ENCODE measurements at places on chromosomes 12 and 14.
A peak's percentile ranks its signal among the peaks of the same experiment; 100 is the strongest.

DNA sequence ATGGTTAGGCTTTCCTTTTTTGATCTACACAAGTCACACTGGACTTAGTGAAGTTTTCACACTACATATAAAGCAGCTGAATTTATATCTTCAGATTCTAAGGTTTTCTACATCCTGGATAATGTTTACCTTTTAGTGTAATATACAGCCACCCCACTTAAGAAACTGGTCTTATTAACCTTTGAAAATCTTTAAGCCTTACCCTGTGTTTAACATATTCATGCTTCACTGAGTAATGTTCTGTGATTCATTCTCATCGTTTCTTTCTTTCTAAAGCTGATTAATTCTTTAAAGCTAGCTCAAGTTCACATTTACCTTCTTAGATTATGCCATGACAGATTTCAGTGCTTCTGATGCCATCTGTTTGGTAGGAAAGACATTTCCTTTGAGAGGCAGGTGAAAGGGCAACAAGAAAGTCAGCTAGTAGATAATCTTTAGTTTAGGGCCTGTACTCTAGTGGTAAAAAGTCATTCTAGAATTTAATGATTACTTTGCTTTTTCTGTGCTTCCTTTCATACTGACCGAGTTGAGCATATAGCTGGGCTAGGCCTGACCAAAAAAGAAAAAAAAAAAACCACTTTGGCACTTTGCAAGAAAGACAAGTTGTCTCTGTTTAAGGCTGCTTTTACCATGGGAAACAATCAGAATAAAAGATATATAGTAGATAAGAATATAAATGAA, 690.9 kb upstream of the FBXO33 start:
- no peak for DNase-seq

DNA sequence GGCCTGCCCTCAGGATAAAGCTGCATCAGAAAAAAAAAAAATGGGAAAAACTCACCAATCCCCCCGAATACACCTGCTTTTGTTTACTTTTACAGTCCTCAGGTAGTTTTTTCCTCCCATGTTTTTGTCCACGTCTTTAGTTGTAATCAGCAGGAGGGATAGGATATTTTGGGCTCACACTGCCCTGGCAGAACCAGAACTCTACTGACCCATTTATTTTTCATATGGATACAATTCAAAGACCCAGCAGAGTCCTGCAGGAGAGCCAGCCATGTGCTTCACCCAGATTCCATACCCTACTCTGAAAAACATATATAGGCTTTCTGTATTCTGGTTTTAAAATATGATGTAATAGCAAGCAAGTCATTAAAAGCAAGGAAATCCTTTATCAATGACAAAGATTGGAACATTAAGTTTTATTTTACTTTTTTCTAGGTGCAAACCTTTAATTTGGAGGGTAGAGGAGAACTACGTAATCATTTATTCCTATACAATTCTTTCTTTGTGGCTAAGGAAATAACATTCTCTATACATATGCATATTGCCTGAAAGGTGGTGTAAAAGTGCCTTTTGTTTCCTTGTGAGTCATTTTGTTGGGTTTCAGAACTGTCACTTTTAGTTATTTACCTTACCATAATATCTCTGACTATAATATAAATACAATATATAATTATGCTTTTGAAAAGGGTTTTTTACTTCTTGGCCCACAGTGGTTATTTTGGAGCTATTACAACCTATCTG, 19.1 kb downstream of the DACT1 start:
- no peak for DNase-seq

- DNase-seq, result no peak
These were observed 1.2 kb downstream of the SCNN1A start for GRCh38 chr12:6374028-6374785.

DNA sequence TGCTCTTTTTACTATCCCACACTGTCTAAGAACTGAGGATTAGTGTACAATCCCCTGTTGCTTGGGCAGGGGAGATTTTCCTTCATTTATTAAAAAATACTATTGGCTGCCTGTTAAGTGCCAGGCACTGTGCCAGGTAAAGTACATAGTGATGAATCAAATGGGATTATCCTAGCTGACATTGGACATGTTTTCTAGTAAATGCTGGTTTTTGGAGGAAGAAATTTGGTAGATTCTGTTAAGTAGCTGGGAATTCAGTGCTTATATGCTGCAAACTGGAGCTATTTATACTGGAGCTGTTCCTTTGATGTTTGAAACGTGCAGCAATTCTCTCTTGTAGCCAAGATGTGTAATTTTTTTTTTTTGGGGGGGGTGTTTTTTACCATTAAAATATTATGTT, 299.6 kb downstream of the EMP1 start:
- no peak for DNase-seq

- no peak for DNase-seq
These were observed 40.7 kb downstream of the WDR20 start for GRCh38 chr14:102180248-102180998.

DNA sequence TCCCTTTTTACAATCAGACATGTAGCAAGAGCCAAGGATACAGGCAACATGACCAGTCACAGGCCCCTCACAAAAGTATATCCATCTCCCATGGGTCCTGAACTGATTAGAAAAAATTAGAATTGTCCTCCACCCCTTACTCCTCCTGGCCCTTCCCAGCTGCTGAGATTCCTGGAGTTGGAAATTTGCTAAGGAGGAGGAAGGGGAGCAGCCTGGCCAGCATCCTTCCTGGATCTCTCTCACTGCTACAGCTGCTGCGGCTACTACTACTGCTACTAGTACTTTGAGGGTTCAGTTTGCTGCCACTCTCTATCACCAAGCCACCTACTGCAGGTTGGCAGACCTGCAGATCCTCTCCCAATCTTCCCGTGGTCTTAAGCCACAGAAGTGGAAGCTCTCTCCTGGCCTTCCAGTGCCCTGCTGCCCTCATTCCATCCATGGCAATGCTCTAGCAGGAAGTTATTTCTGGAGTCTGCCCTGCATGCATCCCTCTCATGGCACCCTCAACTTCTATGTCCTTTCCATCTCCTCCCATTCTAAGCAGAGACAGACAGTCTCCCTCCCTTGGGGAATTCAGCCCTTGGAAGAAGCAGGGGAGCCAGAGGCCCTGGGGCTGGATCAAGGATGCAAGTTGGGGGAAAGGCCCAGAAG, 1.0 kb downstream of the ITGA7 start:
- DNase-seq, result no peak

- DNase-seq, result peak; percentile 68
These were observed at the start of gene RIN3 for GRCh38 chr14:92513204-92513965. Gene RIN3, plus strand, starts transcription at chr14:92513781. Its CDS starts 152 bp downstream, at chr14:92513933.

GRCh38 chr12:41992022-41992421, 152.7 kb downstream of the GXYLT1 start:
- no peak for DNase-seq

- no peak for DNase-seq
These were observed 435.0 kb downstream of the NELL2 start for GRCh38 chr12:44441155-44441554.

- DNase-seq, result no peak
These were observed 150.9 kb upstream of the WSCD2 start for GRCh38 chr12:107978201-107978600.

GRCh38 chr14:68333262-68333661, 459.6 kb downstream of the ZFP36L1 start:
- DNase-seq, result no peak

GRCh38 chr12:65871865-65872645, 47.8 kb downstream of the HMGA2 start:
- no peak for DNase-seq

- DNase-seq, result peak; percentile 86
These were observed 14.3 kb upstream of the PAPLN start for GRCh38 chr14:73223049-73223448.

DNA sequence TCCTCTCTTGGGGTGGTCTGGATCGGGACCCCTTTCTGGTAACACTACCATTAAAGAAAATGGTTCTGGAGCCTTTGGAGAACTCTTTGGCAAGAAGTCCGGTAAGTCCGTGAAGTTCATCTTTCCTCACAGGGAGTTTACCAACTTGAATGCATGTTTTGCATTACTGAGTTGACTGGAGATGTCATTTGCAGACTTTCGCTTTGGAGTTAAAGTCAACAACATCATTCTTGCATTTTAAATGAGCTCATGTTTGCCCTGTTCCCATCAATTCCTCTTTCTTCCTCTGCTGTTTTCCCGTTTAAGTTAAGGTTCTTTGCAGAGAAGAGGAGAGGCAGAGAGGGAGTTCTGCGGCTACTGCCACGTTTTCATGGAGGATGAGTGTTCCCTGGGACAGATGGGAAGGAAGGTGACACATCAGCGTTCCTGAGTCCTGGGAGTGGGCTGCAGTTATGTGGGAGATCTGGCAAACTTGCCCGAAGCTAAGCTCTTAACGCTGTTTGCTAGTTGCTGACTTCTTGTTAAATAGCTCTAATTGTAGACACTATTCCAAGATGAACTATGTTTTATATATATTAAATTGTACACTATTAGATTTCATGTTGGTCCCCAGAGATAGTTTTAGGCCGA, 18.8 kb upstream of the PRICKLE1 start:
- peak; percentile 50 for DNase-seq

DNA sequence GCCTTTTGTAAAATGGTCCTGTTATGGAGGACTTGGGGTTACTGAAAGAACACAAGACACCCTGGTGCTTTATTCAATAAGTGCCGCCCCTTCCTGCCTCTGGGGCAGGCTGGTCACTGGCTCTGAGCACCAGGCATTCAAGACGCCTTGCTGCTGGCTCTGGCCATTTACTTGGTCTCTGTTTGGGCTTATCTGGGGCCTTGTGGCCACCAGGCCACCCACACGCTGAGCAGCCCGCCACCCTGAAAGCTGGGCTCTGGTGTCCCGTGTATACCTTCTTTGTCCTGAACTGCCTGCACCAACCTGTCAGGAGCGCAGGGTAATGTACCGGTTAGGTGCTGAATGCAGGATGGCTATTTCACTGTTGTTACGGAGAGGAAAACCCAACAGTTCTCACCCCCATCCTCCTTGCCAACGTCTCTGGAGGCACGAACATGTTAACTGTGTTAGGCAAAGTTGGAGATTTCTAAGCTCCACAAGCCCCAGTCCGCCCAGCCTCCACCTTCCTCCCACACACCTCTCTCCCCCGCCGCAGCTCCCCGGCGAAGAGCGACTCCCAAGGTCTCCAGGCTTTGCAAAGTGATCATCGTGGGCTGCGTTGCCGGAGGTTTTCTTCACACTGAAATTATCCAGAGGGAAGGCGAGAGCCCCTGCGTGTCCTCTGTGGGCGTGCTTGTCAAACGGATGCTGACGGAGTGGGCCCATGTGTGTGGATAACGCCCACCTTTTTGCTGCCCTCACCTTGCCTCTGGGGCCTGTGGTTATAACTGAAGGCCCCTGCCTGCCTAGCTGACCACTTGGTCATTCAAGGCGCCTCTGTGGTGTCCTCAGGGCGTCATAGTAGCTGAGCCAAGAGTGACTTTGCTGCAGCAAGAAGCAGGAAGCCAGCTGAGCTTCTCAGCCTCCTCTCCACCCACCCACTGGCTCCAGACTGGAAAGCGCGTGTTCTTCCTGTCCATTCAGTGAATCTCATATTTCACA, 18.8 kb upstream of the BEGAIN start:
- no peak for DNase-seq

- no peak for DNase-seq
These were observed 398.6 kb downstream of the ZFP36L1 start for GRCh38 chr14:68394118-68394763.

DNA sequence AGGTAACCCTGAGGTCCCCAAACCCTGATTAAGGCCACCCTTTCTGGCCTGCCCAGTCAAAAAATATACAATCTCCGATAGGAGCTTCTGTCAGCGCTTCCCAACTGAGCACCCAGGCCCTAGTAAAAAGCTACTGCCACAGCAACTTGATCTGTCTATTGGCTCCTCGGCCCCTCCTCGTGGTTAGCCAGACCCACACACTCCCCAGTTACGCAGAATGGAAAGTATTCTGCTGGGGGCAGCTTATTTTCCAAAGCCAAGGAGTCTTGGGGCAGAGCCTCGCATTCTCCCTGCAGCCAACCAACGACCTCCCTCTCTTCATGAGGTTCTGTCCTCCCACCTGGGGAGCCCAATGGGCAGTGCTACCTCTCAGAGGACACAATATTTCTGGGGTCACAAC, 32.1 kb downstream of the FMNL3 start:
- DNase-seq, result no peak

DNA sequence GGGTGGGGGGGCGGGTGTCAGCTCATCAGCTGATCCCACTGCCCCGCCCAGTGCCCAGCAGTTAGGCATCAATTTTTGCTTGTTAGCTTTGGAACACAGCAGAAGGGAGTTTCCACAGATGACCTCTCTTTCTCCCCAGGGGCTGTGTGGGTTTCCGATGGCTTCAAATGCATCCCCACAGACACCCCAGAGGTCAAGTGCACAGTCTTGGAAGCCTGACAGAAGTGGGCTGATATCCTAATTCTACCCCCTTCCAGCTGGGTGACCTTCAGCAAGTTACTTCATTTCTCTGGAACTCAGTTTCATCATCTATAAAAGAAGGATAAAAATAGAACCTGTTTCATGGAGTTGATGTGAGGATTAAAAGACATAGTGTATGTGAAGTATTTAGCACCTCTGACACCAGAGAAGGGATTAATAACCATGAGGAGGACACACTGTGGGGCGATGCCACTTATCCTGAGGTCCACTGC, 22.0 kb downstream of the TTC9 start:
- DNase-seq, result no peak

DNA sequence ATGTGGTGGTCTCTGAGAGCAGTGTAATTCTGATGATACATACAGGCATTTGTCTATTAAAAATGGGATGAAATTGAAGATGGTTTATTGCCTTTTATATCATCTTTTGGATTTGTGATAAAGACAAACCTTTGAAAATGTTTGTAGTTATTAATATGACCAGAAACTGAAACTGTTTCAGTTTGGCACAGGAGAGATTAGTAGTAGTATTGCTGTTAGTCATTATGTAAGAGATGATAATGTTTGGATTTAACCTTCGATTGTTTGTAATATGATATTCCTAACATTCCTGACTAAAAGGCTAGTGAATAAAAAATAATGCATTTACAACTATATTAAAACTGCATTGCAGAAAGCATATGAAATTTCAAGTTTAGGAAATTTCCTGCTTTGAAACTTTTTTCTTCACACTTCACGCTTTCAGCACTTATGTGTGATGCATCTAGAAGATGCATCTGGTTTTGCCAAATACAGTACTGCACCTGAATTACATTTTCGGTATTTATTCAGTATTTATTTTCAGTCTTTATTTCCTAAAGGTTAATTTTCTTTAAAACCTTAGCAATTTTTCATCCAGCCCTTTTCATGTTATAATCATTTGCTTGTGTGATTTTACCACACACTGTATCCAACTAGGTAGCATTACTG, 25.5 kb downstream of the ADIPOR2 start:
- no peak for DNase-seq

DNA sequence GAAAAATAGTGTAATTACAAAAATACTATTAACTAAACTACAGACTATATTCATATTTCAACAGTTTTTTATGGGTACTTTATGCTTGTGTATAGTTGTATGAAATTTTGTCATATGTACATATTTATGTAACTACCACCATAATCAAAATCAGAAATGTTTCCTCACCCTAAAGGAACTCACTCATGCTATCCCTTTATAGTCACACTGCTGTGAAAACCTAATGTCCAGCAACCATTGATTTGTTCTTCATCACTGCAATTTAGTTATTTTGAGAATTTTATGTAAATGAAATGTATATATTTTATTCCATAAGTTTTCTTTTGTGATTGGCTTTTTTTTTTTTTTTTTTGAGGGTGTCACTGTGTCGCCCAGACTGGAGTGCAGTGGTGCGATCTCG, 278.9 kb upstream of the SLC16A7 start:
- DNase-seq, result no peak

Measured in fibroblast of villous mesenchyme (primary cell).